Heart right ventricle (tissue), 16 donors: ENCODE measurements at places on chromosomes 2 and 18.

GRCh38 chr18:8448130-8448529 is 161.1 kb upstream of the RAB12 start:
- no peak overlapping the region for H3K4me3 ChIP-seq
- peak overlapping the region; percentile 33 for H3K27ac ChIP-seq
- DNase-seq: no peak
- peaks cover 26% of the 10 kb centered on the region for H3K4me1 ChIP-seq
- H3K27me3 ChIP-seq: no peaks in the 10 kb centered on the region
- H3K36me3 ChIP-seq: no peaks in the 10 kb centered on the region

GRCh38 chr2:120940726-120941256 is 205.1 kb downstream of the GLI2 start:
- DNase-seq: no peak
- H3K4me1 ChIP-seq: no peaks in the 10 kb centered on the region
- no peak overlapping the region for H3K4me3 ChIP-seq
- H3K36me3 ChIP-seq: no peaks in the 10 kb centered on the region

DNA sequence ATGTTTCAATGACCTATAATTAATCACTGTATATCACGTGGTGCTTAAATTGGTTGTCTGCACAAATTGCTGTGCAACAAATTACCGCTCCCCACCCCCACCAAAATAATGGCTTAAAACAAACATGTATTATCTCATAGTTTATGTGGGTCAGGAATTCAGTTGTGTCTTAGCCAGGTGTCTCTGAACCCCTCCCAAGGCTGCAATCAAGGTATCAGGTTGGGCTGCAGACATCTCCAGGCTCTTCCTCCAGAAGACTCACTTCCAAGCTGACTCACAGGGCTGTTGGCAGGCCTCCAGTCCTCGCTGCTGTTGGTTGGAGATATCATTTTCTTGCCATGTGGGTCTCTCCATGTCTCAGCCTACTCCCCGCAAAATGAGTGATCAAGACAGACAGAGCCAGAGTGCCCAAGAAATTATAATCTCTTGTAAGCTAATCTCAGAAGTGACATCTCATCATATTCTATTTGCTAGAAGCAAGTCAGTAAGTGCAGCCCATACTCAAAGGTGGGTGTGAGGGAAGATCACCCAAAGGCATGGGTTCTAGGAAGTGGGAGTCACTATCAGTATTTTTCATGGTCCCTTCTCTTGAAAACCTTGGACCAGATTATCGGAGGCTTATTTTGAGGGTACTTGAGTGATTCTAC is 38.4 kb downstream of the SPC25 start:
- DNase-seq: peak; percentile 22
- no peaks in the 10 kb centered on the region for H3K4me1 ChIP-seq
- no peaks in the 10 kb centered on the region for H3K27me3 ChIP-seq
- H3K4me3 ChIP-seq: no peak overlapping the region
- no peak overlapping the region for H3K27ac ChIP-seq

- peaks cover 5% of the 10 kb centered on the region for H3K4me1 ChIP-seq
- DNase-seq: no peak
- H3K27me3 ChIP-seq: no peaks in the 10 kb centered on the region
- no peak overlapping the region for H3K4me3 ChIP-seq
These were observed 198.7 kb downstream of the PTGR3 start for GRCh38 chr18:75010278-75010677.

DNA sequence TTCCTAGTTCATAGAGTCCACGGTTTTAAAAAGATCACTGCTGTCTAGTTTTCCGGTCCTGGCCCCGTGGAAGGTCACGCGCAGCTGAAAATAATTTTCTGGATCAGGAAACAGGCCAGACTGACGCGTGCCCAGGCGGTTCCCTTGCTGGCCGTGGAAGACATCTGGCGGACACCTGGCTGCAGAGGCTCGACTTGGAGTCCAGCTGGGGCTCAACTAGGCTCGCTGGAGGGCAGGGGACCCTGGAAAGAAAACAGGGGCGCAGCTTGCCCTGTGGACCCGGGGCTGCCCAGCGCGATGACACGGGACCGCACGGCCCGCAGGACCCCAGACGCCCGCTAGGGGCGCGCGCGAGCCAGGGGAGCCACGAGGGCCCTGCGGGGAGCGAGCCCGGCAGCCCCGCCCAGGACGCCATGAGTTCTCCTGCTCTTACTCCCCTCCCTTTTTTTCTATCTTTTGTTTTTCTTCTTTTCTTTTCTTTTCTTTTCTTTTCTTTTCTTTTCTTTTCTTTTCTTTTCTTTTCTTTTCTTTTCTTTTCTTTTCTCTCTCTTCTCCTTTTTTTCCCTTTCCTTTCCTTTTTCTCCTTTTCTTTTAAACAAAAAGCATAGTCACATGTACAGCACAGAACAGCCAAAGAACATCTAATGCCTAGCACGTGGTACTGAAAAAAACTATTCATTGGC is 43.2 kb upstream of the UBE2F start:
- H3K36me3 ChIP-seq: no peaks in the 10 kb centered on the region
- H3K4me1 ChIP-seq: peaks cover 14% of the 10 kb centered on the region
- no peaks in the 10 kb centered on the region for H3K27me3 ChIP-seq
- H3K4me3 ChIP-seq: peak overlapping the region; percentile 46

GRCh38 chr2:55771612-55772011 is 78.0 kb upstream of the PNPT1 start:
- no peak overlapping the region for H3K4me3 ChIP-seq
- H3K4me1 ChIP-seq: no peaks in the 10 kb centered on the region
- no peak overlapping the region for H3K27ac ChIP-seq
- H3K36me3 ChIP-seq: no peaks in the 10 kb centered on the region
